ENCODE measurements at places on chromosomes 1 and 21.
A peak's percentile ranks its signal among the peaks of the same experiment; 100 is the strongest.

GRCh38 chr1:39672551-39672947, 642 bp upstream of the NT5C1A start:
- no peak for DNase-seq

DNA sequence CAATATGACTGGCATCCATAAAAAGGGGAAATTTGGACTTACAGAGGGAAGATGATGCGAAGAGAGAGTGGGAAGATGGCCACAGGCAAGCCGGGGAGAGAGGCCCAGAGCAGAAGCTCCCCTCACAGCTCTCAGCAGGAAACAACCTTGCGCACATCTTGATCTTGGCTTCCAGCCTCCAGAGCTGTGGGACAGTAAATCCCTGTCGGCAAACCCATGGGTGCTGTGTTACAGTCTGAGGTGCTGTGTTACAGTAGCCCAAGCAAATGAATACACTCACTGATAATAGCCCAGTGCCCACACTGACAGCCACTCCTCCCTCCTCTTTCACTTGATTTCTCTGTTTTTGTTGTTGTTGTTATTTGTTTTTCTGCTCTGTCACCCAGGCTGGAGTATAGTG, 22.4 kb downstream of the CDCA8 start:
- DNase-seq = no peak

GRCh38 chr1:87763483-87763882, 434.8 kb downstream of the LMO4 start:
- no peak for DNase-seq

GRCh38 chr21:29114765-29115500, 15.5 kb upstream of the MAP3K7CL start:
- DNase-seq = no peak

DNA sequence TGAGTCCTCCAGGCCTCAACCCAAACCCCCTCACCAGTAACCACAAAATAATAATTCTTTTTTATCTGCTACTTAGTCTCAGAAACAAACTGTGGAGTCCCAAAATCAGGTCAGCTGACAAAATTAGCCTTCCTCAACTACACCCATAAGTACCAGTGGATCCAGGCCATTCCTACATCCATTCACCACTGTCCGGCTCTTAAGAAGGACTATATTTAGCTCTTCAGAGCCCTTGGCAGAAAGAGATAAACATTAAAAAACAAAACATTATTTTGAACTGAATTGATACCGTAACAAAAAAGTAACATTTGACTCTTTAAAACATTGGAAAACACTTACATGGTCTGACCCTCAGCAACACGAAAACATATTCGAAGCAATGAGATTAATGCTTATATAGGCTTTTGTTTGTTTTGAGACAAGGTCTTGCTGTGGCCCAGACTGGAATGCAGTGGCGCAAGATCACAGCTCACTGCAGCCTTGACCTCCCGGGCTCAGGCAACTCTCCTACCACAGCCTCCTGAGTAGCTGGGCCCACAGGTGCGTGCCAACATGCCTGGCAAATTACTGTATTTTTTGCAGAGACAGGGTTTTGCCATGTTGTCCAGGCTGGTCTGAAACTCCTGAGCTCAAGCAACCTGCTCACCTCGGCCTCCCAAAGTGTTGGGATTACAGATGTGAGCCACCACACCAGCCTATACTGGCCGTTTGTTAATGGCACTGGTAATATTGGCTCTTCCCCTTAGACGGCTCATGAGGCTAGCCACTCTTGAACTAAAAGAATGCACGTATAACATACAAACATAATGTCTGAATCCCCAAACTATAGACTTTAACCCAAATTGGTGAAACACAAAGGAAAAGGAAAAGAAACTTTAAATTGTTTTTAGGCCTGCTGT, 330.7 kb downstream of the SMYD3 start:
- no peak for DNase-seq

DNA sequence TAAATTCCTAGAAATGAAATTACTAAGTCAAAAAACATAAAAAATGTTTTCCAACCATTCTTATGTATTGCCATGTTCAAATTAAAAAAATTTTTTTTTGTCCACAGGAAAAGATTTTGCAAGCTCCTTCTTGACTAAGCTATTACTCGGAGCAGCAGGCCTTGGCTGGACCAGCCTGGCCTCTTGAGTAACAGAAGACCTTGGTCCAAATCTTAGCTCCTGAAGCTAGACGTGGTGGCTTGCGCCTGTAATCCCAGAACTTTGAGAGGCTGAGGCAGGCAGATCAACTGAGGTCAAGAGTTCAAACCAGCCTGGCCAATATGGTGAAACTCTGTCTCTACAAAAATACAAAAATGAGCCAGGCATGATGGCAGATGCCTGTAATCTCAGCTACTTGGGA, 77.6 kb downstream of the CLSTN1 start:
- DNase-seq = no peak

DNA sequence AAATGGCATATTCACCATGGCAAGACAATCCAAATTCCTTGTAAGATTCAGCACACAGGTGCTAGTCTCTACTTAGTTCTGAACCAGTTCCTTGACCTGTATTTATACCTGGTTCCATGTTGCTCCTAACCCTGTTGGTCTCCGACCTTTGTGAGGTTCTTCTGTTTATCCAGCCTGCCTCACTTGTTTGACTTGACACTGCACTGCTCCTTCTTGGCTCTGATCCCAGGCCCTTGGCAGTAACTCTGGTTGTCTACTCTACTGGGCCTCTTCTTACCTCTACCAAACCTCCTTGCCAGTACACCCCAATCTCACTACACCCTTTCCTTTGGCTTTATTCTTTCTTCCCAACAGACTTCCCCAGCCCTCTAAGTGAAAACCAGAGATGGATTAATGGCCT, 419.4 kb upstream of the USP24 start:
- no peak for DNase-seq

DNA sequence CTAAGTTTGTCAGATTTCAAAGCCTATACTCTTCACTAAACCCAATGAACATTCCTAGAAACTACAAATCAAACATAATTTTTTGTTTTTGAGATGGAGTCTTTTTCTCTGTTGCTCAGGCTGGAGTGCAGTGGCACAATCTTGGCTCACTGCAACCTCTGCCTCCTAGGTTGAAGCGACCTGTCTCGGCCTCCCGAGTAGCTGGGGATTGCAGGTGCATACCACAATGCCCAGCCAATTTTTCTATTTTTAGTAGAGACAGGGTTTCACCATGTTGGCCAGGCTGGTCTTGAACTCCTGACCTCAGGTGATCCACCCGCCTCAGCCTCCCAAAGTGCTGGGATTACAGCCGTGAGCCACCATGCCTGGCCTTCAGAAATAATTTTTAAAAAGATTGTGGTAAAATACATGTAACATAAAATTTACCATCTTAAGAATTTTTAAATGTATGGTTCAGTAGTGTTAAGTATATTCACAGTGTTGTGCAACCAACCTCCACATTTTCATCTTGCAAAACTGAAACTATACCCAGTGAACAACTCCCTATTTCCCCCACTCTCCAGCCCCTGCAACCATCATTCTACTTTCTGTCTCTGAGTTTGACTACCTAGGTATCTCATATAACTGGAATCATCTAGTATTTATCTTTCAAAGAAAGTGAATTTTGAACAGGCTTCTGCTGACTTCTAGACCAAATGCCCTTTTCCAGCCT, 2.7 kb upstream of the CFAP141 start:
- no peak for DNase-seq

DNA sequence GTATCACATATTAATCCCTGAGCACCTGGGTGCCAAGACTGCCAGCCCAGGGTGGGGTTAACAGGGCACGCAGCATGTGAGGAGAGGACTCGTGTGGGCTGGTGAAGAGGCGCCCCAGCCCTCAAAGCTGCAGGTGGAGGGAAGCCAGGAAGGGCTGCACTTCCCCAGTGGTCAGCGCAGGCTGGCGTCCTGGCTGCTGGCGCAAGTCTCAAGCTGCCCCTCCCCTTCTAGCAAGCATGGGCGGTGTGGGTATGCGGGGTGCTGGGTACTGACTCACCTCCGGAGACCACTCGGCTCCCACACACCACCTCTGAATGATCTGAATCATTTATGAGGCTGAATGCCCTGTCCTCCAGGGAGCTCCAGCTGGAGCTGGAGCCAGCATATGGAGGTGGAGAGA, 44.0 kb downstream of the EIF2D start:
- no peak for DNase-seq

DNA sequence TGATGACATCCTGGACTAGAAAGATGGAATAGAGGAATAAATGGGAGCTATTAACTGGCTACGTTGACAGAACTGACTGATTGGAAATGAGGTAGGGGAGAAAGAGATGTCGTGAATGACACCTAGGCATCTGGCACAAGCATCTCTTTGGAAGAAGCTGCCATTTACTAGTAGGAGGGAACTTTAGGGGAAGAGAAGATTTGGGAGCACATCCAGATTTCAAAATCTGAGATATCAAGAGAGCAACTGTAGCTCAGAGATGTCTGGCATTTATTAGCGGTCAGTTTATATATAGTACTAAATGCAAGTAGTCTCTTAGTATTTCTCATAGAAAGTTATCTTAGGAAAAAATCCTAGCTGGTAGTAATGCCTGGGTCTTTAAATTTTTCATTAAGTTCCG, 131.9 kb upstream of the C1orf105 start:
- DNase-seq = no peak

DNA sequence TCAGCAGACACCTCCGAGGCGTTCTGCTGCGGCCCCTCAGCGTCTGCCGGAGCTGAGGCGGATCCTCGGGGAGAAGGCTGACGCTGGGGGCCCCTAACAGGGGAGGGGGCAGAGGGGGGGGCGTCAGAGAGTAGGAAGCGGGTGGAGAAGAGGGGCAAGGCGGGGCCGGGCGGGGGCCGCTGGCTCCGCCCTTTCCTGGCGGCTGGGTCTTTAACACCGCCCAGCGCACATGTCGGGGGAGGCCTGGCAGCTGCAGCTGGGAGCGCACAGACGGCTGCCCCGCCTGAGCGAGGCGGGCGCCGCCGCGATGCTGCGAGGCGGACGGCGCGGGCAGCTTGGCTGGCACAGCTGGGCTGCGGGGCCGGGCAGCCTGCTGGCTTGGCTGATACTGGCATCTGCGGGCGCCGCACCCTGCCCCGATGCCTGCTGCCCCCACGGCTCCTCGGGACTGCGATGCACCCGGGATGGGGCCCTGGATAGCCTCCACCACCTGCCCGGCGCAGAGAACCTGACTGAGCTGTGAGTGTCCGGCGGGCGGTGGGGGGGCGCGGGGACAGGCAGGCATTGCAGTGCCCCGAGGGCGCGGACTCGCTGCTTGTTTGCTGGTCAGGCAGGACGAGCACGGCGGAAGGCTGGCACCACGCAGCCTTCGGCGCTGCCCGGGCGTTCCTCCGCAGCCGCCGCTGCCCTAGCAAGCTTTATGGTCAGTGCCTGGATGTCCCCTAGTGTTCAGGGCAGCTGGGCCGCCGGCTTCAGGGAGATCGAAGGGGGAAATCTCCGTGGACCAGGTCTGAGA, at the start of gene NTRK1:
Gene NTRK1 (plus strand): TSS at position 238 of the 796 bp plus-strand sequence. CDS start 70 bp downstream, at position 308.
- DNase-seq = peak; percentile 96

DNA sequence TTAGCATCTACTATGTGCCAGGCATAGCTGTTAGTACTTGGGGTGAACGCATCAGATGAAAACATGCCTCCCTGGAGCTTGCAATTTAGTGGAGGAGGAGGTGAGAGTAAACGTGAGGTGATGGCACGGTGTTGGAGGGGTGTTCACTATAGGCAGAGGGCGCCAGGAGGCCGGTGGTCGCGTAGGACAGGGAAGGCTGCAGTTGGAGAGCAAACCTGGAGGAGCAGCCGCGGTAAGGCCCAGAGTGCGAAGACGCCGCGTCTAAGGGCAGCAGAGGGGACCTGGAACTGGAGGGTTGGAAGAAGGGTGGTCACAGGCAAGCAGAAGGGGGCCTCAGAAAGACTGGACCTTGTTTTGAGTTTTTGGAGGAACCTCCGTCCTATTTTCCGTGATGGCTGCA, 30.2 kb upstream of the TRIM17 start:
- no peak for DNase-seq

DNA sequence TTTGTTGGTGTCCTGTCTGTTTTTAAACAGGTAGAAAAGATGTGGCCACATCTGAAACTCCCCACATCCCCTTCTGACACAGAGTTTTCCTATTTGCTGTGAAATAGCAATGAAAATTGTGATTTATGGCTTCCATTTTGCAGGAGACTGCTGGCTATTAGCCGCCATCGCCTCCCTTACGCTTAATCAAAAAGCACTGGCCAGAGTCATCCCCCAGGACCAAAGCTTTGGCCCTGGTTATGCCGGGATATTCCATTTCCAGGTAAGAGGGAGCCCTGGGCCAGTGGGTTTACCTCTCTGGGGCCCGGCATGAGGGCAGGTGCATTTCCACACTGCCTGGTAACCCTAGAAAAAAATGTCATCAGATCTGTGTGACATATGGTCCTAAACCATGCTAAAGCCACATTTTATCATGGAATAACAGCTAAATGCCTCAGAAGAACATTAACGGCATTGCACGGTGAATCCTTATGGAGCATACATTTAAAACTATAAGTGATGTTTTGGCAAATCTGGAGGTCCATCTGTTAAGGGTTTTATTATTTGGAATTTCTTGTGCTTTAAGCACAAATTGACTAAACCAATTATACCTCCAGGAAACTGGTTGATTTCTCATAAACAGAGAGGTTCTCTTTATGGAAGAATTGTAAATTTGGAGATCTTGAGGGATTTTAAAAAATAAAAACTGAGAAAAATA, 12.3 kb downstream of the CAPN9 start:
- no peak for DNase-seq

DNA sequence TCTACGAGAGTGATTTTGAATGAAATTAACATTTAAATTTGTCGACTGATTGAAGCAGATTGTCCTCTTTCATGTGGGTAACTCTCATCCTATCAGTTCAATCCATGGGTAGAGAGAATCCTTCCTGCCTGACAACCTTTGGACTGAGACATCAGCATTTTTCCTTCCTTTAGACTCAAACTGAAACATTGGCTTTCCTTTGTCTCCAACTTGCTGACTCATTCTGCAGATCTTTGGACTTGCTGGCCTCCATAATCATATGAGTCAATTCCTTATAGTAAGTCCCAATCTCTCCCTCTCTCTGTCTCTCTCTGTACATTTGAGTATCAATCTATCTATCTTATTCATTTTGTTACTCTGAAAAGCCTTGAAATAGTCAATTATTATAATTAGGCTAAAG, 416.7 kb downstream of the LRRIQ3 start:
- no peak for DNase-seq

- DNase-seq = no peak
Measured at GRCh38 chr1:170664093-170664827, at the start of gene PRRX1. Gene PRRX1, plus strand, starts transcription at chr1:170664131. Its CDS starts 88 bp downstream, at chr1:170664219.

GRCh38 chr1:205287076-205287475, 34.5 kb downstream of the NUAK2 start:
- DNase-seq = no peak

GRCh38 chr1:21594935-21595897, 73.9 kb downstream of the RAP1GAP start:
- DNase-seq = no peak

GRCh38 chr1:90206260-90206659, 211.3 kb downstream of the ZNF326 start:
- DNase-seq = no peak
